ENCODE measurements at places on chromosomes 13 and 19.

DNA sequence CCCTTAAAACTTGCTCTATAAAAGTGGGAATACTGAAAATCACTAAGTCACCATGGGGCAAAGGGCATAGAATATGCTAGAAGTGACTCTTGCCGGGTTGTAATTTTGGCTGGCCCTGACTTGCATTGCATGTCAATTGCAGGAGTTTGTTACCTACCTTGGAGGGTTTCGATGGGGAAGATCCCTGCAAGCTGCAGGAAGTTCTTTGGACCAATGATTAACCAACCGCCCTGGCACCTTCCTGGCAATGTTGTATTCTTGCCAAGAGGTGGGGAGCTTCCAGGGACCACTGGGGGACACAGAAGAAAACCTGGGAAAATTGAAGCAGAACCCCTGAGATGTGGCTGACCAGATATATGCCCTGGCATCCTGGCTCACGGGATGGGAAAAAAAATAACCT, 235.8 kb downstream of the B3GLCT start:
- no peak for DNase-seq

DNA sequence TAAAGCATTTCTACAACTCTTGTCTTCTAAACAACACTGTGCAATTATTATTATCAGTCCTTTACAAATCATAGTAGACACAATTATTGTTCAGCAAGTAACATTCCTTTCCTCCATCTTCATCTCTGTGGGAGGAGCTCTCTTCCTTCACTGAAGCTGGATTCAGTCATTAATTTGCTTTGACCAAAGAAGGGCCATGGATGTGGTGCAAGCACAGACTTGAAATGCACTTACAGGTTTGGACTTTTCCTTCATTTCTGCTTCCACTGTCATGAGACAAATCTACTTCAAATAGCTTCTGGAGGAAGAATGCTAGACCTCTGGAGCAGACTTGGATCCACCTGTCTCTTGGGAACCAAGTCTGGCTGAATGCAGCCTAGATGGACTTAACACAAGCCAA, 336.6 kb upstream of the SLITRK6 start:
- DNase-seq: no peak

GRCh38 chr13:107830804-107831203, 384.5 kb downstream of the LIG4 start:
- DNase-seq: no peak

DNA sequence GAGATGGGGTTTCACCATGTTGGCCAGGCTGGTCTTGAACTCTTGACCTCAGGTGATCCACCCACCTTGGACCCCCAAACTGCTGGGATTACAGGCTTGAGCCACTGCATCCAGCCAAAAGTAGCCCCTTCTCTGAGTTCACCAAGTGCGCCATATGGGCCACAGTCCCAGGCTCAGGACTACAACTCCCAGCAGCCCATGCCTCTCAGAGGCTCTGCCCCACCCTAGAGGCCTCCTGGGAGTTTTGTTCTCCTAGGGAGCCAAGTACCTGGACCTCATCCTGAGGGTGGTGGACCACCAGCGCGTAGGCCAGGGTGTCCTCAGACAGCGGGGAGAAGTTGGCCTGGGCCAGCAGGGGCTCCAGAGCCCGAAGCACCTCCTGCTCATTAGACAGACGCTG, 18.8 kb downstream of the TMEM143 start:
- DNase-seq: peak; percentile 75

- no peak for DNase-seq
Measured at GRCh38 chr13:57825066-57825465, 193.5 kb downstream of the PCDH17 start.

DNA sequence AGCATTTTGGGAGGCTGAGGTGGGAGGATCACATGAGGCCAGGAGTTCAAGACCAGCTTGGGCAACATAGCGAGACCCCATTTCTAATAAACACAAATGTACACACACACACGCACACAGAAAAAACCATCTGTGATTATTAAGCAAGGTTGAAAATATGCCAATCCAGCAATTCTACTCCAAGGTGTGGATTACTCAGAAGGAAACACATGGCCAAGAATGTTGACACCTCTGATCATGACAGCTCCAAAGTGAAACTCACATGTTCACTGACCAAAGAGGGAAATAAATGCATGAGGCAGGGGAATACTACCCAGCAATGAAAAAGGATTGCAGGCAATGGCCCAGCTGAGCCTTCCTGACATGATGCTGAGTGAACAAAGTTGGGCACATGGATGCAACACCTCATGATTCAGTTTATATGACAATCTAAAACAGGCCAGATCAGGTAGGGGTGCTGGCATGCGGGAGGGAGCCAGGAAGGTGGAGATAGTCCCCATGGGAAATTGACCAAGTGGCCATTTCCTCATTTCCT, 4.4 kb downstream of the DOCK6 start:
- no peak for DNase-seq
